Forelimb muscle (tissue), 1 donor: ENCODE measurements at places on chromosomes 16 and 17.

GRCh38 chr16:48244863-48245195 is 729 bp downstream of the LONP2 start:
- no peak for DNase-seq

DNA sequence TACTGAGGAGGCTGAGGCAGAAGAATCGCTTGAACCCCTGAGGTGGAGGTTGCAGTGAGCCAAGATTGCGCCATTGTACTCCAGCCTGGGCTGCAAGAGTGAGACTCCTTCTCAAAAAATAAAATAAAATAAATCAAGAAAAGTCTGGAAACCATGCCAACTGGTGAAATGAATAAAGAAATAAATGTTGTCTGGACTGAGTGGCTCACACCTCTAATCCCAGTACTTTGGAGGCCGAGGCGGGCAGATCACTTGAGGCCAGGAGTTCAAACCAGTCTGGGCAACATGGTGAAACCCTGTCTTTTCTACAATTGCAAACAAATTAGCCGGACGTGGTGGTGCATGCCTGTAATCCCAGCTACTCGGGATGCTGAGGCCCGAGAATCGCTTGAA is 744 bp upstream of the LRRC37A3 start:
- no peak for DNase-seq

- DNase-seq, result peak; percentile 36
Measured at GRCh38 chr17:64441772-64442540, 7.0 kb upstream of the MILR1 start.

- DNase-seq, result no peak
Measured at GRCh38 chr16:64250866-64251265, 871.0 kb downstream of the CDH11 start.

GRCh38 chr17:12081720-12082119 is 61.0 kb downstream of the MAP2K4 start:
- DNase-seq, result no peak

- DNase-seq, result no peak
Measured at GRCh38 chr17:2965621-2966595, 97.5 kb downstream of the OR1D5 start.

GRCh38 chr17:55852734-55853133 is 101.9 kb downstream of the PCTP start:
- no peak for DNase-seq

- no peak for DNase-seq
Measured at GRCh38 chr16:67868290-67868689, 4.6 kb upstream of the EDC4 start.

DNA sequence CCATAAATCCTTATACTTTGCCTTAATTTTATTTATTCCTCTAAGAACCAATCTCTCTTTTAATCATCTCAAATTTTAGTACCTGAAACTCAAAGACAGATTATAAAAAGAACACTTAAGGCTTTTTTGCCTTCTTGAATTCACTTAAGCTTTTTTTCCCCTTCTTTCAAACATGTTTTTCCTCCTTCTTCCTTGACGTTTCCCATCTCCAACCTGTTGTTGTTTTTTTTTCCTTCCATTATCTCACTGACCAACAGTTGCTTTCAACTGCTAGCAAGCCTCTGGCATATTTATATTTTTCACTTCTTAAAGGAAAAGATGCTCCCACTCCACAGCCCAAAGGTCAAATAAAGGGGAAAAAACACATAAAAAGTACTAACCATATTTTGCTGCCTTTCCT is 32.2 kb downstream of the SPOP start:
- no peak for DNase-seq

GRCh38 chr17:9200699-9201359 is 179.5 kb downstream of the NTN1 start:
- no peak for DNase-seq

GRCh38 chr16:68590201-68590994 is 51.3 kb downstream of the ZFP90 start:
- DNase-seq, result no peak

- DNase-seq, result no peak
Measured at GRCh38 chr17:30361766-30362279, 16.9 kb upstream of the CPD start.

DNA sequence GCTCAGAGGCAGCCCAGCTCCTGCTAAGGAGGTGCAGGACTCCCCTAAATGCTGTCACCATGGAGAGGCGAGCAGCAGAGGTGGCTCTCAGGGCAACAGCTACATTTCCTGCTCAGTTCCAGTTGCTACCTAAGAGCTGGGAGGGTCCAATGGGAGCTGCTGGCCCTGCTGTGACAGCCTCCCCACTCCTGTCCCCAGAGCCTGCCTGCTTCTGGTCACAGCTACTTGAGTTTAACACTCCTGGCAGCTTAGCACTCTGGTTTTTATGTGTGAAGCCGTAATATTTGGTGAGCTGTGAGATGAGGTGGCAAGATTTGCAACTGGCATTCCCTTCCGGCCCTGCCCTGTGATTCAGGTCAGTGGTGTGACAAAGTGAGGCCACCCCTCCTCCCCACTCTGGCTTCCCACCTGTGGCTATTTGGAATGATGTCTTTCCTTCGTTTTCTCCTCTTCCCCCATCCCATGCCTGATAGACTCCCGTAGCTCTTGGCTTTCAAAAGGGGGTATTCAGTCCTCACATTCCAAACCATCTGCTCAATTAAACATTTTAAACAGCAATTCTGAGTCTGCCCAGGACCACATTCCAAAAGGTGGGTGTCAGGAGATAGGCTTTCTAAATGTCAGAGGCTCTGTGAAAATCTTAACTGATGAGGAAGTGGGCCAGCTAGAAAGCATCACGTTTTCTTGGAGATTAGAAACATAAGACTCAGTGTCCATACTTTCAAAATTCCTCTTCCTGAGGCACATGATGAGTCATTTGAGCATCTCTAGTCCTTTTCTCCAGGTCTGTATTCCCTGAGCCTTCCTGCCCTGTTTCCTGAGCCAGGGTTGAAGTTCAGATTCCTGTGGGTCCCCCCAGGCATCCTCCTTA is 42.6 kb upstream of the SKAP1 start:
- no peak for DNase-seq

DNA sequence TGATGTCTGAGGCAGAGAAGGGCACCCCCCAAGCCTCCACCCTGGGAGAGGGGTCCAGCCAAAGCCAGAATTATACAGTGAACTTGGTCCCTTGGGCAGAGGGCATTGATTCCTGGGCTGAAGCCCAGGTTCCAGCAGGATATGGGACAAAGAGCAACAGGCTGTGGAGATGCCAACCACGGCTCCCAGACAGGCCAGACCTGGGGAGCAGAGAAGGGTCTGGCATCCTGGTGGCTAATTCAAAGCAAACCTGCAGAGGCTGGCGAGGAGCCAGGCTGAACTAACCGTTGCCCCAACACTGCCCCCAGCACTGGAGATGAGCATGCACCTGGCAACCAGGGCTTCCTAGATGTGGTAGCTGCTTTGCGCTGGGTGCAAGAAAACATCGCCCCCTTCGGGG is 3.0 kb downstream of the CES3 start:
- no peak for DNase-seq

DNA sequence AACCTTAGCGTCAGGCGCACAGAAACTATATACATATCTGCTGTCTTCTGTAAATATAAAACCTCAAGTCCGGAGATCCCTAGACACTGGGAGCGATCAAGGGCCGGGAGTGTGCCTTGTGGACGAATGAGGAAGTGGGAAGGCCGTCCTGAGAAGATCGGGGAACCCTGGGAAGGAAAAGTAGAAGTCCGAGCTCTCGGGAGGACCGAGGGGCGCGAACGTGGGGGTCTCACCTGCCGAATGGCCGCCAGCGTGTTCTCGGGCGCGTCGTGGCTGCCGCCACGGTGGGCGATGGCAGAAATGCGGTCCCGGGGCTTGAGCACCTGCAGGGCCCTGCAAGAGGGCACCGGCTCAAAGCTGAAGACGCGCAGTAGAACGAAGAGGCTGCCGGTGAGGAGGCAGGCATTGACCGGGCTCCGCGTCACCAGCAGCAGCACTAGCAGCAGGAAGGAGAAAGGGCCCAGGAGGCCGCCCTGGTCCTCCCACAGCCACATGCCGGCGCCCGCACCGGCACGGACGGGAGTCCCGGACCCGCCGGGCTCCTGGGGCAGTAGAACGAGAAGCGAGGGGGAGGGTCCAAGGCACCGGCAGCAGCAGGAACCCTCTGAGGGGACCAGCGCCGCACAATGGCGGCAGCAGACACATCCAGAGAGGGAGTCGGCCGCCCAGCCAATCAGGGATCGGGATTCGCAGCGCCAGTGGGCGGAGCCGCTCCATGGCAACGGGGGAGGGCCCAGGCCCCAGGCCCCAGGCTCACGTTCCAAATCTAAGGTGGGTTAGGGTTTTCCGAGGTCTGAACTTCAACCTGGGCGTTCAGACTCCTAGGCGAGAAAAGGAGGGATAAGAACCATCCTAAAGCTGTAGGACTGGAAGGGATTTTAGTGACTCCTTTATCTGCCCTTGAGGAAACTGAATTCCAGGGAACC is at the start of gene GDE1:
Gene GDE1 (minus strand): TSS at position 628 of the 926 bp plus-strand sequence. CDS start 134 bp downstream, at position 494.
- peak; percentile 74 for DNase-seq

GRCh38 chr17:902463-902862 is 77.1 kb downstream of the NXN start:
- DNase-seq, result no peak

- no peak for DNase-seq
Measured at GRCh38 chr17:5354886-5355415, 64.5 kb downstream of the NUP88 start.

- no peak for DNase-seq
Measured at GRCh38 chr17:72381597-72382397, 261.0 kb downstream of the SOX9 start.
